ENCODE measurements at places on chromosomes 1 and 21.

DNA sequence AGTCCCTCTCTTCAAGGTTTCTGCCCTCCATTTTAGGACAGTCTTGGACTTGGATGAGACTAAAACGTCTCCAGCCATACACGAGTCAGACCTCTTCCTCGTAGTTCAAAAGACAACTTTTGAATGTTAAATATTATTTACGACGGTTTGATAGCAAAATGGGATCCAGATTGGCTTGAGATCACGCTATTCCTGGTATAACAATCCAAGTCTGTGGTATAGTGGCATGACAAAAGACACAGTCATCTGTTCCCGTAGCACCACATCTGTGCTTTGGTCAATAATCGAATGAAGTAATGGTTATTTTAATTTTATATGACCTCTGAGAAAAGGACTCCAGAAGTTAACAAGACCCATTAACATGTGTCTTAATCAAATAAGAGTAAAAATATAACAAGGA lies 7.0 kb downstream of the PCP4 start:
- DNase-seq, result no peak

DNA sequence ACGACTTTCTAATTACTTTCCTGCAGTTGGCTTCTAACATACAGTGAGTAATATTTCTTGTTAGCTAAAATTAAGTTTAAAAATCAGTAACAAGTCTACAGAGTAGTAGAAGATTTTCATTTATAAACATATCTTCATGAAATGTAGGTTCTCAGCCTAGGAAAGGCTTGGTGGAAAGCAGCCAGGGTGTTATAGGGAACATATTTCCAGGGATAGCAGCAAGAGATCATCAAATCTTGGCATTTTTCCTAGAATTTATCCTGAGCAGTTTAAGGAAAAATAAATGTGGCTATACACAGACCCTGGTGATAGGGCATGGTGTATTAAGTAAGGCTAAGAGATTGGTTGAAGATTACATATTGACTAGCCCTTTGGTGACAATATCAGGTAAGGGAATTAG lies 203.5 kb upstream of the NEGR1 start:
- DNase-seq, result no peak

DNA sequence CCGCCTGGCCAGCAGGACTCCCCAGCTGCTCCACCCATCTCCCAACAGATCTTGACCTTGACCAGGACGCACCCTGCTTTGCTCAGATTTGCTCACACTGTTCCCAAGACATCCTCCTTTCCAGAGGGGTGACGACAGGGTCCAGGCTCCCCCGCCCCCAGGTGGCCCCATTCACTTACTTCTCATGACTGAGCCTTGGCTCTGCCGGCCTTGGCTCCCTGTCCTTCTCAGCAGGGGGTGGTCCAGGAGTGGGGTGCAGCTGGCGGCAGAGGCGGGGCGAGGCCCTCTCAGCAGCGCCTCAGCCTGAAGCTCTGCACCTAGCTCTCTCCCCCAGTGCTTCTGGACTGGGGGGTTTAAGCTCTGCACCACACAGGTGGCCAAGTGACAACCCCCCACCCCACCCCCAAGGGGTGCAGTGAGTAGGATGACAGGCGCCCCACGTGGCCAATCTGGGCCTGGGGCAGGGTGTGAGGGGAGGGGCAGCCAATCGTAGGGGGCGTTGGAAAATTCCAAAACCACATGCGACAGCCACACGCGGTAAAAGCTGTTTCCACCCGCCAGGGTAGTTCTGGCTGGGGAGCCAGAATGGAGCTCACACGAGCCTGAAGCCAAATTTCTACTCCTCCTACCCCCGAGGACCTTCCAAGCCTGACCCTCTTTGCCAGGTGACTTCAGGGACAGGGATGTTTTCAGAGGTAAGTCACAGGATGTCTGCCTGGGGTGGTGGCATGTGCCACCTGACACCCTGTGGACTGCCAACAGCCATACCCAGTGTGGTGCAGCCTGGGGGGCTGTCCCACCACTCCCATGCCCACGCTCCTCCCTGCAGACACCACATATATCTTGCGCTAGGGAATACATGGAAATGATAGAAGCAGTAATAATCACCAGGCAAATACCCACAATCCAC lies 5.6 kb downstream of the RORC start:
- no peak for DNase-seq

DNA sequence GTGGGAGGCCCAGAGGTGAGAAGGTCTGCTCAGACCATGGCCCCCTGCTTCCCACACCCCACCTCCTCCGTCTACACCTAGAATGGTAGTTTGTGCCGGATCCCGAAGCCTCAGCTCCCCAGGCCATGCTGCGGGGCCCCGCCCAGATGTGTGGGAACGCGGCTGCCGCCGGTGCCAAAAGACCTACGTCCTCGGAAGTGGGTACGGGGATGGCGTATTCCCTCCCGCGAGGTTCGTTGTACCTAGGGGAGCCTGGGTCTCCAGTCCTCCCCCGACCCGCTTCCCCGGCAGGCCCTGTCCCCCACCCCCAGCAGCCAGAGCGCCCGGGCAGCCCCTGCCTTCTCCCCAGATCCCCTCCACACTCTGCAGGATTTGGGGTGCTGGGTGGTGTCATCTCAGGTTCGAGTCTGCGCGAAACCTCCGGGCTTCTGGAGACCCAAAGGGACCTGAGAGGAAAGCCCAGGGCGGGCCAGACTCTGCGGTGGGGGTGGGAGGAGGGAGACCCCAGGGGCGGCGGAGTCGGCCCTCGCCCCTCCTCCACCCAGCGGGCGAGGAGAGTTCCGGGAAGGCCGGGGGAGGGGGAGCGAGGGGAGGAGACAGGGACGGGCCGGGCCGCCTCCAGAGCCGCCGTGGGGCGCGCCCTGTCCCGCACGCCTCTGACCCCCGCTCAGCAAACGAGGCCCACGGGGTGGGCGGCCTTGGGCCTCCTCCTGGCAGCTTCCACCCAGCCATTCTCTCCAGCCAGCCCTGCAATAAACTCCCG lies 6.2 kb upstream of the PRDM16 start:
- no peak for DNase-seq

GRCh38 chr1:173002891-173003838 lies 47.6 kb downstream of the TNFSF18 start:
- no peak for DNase-seq

All from cortex of kidney (tissue), 1 donor.